Left forelimb (tissue), 1 donor: ENCODE measurements at places on chromosomes 5 and 9.

DNA sequence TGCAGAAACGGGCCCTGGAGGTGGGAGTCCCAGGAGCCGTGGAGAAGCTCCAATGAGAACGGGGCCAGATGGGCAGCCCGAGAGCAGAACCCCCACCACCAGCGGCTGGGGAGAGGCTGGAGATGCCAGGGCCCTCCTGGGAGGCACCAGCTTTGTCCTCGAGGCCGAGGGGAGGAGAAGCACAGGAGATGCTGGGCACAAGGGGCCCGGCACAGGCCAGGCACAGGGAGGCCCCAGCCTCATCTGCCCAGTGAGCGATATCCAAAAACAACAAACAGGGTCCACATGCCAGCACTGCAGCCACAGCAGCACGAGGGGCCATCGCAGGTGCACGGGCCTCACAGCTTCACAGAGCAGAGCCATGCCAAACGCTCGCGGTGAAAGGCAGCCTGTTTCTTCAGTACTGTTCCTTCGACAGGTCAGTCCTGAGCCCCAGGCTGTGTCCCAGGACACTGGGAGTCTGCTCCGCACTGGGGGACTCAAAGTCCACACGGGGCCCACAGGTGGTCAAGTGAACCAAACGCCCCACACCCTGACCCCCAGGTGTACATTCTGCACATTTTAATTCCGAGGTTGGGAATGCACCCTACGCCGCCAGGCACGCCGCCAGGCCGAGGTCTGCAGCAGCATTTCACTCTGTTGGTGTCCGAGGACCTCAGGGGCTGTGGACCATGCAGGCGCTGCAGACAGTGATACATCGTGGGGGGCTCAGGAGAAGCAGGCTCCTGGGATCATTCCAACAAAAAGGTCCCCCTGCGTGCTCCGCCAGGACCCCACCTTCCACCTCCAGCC lies 9.5 kb downstream of the LPCAT1 start:
- peak; percentile 53 for DNase-seq

- DNase-seq: no peak
Observed at GRCh38 chr9:98095401-98095800, 23.6 kb downstream of the TRIM14 start.

GRCh38 chr5:178201927-178202235 lies 2.5 kb upstream of the HNRNPAB start:
- DNase-seq: no peak

GRCh38 chr5:121019734-121020133 lies 555.6 kb downstream of the PRR16 start:
- DNase-seq: no peak

GRCh38 chr5:174111287-174111973 lies 65.9 kb downstream of the NSG2 start:
- DNase-seq: no peak
